LHCN-M2 (cell line): ENCODE measurements at places on chromosomes 16 and 17. TPM values are rescaled to one million over a fixed set of nuclear protein-coding genes. Genes with fewer than 3 reads are reported as not detected.

Gene TAT
- total RNA-seq = not detected in 2 replicates

GRCh38 chr17:4272213-4272971 is 8.6 kb upstream of the ANKFY1 start:
- no peak for DNase-seq

GRCh38 chr16:57091200-57091974 is 996 bp upstream of the CPNE2 start:
- peak; percentile 26 for DNase-seq

GRCh38 chr17:10623737-10624338 is 33.3 kb downstream of the MYH3 start:
- DNase-seq = no peak

DNA sequence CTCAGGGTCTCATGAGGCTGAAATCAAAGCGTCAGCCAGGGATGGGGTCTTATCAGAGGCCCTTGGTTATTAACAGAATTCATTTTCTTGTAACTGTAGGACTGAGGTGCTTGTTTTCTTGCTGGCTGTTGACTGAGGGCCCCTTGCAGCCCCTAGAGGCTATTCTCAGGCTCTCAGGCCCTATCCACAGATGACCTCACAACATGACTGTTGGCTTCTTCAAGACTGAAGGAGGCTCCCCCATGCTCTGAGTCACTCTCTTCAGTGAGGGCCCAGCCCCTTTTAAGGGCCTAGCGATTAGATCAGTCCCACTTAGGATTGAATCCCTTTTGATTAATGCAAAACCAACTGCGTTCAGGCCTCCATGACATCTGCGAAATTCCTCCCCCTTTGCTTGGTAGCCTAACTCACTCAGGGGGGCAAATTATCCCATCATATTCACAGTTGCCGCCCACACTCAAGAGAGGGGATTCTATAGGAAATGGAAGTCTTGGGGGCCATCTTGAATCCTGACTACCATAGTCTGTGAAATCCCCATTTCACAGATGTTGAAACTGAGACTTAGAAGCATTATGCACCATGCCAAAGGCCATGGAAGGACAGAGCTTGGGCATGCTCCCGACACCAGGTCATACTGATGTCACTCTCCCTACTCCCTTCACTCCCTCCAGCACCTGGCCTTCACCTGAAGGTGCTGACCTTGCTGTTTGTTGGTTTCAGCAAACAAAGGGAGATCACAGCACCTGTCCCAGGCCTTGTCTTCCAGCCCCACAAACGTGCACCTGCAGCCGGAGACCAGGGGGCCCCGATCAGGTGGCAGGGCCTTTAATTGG is 592.3 kb downstream of the MAF start:
- DNase-seq = no peak
